ENCODE measurements at places on chromosomes 4 and X. TPM values are rescaled to one million over a fixed set of nuclear protein-coding genes. Genes with fewer than 3 reads are reported as not detected.

RAI2 gene
- 0.13 TPM for total RNA-seq

UGT2B10 gene
- total RNA-seq: not detected

SYNPO2 gene
- 0.18 TPM for total RNA-seq

TMEM150C gene
- 4.4 TPM for total RNA-seq

RTL9 gene
- not detected for total RNA-seq

FATE1 gene
- not detected for total RNA-seq

PARM1 gene
- total RNA-seq: 0.04 TPM

POU3F4 gene
- not detected for total RNA-seq

TSR2 gene
- total RNA-seq: 20.8 TPM

RGN gene
- 0.56 TPM for total RNA-seq

ASMT gene
- not detected for total RNA-seq
